SW480 (cell line): ENCODE measurements at places on chromosomes 7 and 10.

DNA sequence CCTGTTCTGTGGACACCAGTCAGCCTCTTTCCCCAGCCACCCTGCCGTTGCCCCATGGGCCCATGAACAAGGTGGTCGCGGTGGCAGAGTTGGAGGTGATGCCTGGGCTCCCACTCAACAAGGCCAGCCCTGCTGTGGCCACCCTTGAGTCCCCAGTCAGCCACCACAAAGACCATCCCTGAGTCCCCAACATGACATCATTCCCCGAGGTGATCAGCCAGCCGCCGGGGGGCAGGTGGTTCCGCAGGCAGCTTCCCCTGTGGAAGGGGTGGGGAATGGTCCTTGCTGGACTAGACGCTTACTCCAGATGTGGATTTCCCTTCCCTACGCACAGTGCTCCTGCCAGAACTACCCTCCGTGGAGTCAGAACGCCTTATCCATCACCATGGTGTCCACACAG is 271.7 kb downstream of the PTPRN2 start:
- no peak for DNase-seq

DNA sequence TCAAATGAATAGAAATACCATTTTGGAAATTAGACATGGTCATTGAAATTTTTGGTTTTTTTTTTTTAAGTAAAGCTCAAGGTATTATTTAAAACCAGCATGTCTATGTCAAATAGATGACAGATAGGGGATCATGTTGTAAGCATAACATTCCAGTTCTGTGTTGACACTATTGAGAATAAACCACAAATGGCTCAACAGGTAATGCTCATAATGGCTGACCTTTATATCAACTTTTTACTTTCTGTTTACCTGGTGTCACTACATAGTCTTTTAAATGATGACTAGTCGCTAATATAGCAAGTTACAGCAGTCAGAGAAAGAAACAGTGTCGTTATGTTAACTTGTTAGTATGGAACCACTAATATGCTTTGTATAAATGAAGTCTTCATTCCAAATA is 616.0 kb downstream of the GATA3 start:
- peak; percentile 19 for DNase-seq

DNA sequence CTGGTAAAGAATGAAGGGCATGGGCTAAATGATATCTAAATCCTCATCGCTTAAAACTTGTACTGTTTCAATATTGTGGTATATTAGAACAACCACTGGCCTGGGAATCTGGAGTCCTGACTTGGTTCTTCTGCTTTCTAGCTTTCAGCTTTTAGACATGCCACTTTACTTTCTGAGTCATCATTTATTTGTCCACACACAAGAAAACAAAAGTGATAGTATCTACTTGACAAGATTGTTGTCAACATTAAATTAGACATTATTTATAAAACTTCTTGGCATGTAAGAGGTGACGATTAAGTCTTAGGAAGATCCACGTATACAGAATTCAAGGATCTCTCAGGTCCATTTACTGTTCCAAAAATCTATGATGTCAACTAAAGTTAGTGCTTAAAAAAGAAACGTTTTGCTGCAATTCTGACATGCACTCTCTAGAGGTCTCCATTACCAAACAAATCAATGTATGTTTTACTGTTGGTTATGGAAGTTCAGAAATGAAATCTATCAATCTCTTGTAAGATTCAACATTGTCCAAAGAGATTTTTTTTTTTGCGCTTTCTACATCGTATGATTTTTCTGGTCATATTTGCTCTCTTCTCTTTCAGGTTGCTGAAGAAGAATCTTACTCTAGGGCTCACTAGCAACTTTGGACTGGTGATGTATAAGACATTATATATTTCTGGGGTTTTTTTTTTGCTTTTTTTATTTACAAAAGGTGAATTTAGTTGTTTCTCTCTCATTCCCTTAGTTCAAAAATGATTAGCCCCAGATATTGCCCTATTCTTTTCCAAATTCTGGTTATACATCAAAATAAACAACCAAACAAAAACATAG is 53.6 kb upstream of the DYNC1I1 start:
- DNase-seq = peak; percentile 66

- DNase-seq = no peak
These were observed 214.2 kb upstream of the ADO start for GRCh38 chr10:62590306-62590705.

GRCh38 chr10:11329062-11329673 is 282.3 kb downstream of the USP6NL start:
- no peak for DNase-seq

DNA sequence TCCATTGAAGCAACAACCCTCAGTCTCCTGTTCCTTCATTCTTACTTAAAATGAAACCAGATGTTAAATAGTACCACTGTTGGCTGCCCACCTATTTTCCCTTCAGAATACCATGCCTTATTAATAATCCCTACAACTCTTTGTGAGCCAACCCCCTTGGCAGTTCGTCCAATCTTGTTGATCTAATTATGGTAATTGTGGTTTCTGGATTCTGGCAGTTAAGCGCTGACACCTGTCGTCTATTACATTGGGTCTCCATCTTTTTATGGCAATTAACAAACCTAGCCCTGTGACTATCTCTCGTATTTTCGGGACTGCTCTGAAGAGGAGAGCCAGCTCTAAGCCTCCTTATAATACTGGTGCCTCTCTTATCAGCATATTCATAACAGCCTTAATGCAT is 432.0 kb downstream of the ATRNL1 start:
- no peak for DNase-seq

GRCh38 chr7:114740095-114740494 is 181.8 kb upstream of the MDFIC start:
- DNase-seq = no peak

DNA sequence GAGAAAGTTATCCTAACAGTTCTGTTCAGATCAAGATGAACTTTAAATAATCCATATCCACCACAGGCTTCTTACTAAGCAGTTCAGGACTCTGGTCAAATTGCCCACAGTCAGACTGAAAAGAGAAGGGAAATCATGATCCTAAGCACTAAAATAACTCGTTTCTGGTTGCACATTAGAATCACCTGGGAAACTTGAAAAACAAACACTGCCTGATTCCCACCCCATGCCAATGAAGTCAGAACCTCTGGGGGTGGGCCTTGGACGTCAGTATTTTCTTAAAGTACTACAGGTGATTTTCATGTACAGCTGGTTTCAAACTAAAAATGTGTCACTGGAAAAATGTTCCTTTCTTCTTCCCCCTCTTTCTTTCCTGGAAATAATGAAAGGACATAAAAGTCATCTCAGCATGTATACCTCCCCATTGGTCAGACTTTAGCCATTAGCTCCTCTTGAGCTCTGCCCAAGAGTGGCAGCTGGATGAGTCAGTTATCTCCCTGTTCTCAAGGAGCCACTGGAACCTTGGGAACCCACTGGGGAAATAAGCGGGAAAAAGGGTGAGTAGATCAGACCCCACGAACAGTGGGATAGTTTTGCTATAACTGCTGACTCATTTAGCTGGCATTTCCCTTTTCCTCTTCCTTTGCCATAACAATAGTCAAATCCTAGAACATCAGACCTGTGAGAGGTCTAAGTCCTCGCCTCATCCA is 75.3 kb upstream of the IL6 start:
- DNase-seq = peak; percentile 34

DNA sequence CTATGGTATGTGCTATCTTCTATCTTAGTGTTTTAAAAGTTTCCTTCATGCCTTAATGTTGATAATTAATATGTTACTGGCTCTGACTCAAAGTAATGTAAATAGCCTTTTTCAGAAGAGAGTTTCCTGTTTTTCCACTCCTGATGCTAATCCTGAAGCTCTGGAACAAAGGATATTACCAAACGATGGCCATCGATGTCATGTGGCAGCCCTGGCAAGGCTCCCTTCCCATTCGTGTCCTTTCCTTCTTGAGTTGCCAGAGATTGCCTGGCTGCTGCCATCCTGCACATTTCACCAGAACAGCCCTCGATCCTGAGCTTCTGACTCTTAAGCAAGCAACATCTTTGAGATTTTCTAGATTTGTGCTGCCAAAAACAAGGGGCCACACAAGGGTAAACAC is 46.0 kb downstream of the RNF133 start:
- DNase-seq = no peak

DNA sequence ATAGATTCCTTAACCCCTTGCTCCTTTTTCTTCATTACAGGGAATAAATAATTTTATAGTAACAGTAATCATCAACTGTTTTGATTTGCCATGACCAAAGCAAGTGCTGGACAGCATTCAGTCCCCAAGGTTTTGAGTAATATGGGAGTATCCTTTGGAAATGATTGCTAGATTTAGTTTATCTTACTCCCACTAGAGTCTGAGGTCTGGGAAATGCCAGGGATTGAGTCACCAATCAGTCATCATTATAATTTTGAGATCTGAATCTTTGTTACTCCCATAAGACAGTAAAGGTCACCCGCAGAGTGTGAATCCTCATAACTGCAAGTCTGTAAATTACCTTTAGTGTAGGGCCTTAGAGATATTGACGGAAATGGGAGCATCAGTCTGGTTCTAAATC is 133.7 kb upstream of the SEMA3E start:
- no peak for DNase-seq

DNA sequence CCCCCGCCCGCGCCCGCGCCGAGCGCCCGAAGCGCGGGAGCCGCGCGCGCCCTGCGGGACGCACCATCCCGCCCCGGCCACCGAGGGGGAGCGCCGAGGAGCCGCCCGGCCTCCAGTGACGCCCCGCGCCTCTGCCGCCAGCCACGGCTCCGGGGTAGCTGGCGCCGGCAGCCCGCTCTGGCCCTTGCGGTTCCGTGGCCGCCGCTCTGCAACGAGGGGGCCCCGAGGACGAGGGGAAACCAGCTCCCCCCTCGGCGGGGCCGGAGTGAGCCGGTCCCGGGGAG is at the start of gene PAXIP1:
Gene PAXIP1, minus strand, starts transcription at position 33 of the 284 bp plus-strand sequence. CDS start 195 bp downstream, outside the sequence.
- no peak for DNase-seq

DNA sequence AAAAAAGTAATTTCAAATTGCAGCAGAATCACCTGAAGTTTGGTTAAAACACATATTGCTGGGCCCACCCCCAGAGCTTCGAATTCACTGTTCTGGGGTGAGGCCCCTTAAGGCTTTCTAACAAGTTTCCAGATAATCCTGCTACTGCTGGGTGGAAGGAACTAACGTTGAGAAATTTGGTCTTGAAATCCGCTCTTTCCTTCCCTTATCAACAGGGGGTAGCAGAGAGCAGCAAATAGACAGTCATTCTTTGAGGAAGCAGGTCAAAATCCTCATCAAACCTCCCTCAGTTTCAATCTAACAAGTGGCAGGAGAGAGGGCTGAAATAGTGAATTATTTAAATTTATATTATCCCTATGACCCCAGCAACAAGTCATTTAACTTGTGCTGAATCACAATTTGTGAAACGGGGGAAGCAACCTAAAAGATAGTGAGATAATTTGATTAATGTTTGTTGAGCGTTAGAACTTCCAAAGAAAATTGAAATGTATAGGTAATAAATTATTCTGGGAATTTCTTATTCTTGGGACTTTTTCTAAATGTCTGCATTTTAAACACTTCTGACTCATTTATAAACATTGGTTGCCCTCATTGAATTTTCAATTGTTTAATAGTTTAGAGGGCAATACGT is 21.7 kb upstream of the MALSU1 start:
- peak; percentile 72 for DNase-seq

DNA sequence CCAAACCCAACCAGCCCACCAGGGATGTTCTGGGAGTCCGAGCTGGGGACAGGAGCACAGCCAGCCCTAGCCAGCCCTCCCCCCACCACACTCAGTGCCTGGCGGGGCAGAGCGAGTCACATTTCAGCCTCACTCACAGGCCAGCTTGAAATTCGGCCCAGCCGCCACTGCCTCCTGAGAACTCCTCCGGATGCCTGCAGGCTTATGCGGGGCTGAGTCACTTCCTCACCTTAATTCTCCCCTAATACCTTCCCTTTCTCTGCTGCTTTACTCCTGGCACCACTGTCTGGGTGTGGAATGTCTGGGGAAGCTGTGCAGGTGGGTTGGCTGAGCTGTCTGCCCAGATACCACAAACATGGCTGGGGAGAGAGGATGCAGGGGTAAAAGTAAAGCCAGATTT is 22.6 kb upstream of the DLG5 start:
- peak; percentile 87 for DNase-seq

GRCh38 chr10:58660575-58661255 is 148.0 kb downstream of the BICC1 start:
- no peak for DNase-seq

GRCh38 chr10:125992254-125992653 is 95.9 kb downstream of the FANK1 start:
- DNase-seq = no peak

- no peak for DNase-seq
These were observed 63.3 kb downstream of the GSAP start for GRCh38 chr7:77352665-77353406.

DNA sequence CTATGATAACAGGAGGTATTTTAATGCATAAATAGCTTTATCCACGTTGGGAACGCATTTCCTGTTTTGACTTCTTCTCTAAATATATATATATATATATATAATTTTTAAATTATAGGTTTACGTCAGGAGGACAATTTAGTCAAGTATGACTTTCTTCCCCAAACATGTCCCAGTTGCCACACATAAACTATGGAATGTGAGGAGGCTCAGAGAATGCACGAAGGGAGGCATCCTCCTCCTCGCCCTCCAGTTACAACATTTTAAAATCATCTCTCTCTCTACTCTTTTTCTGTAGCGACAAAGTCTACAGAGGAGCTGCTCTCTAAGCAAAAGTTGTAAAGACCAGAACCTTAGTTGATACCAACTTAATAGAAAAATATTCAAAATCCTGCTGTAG is 106.9 kb upstream of the LYZL1 start:
- DNase-seq = no peak

GRCh38 chr7:92292981-92293380 is 47.2 kb downstream of the ANKIB1 start:
- DNase-seq = no peak

GRCh38 chr10:22444219-22444788 is 99.0 kb downstream of the SPAG6 start:
- DNase-seq = no peak

- DNase-seq = peak; percentile 65
These were observed 1.6 kb downstream of the AIFM2 start for GRCh38 chr10:70130878-70131559.

DNA sequence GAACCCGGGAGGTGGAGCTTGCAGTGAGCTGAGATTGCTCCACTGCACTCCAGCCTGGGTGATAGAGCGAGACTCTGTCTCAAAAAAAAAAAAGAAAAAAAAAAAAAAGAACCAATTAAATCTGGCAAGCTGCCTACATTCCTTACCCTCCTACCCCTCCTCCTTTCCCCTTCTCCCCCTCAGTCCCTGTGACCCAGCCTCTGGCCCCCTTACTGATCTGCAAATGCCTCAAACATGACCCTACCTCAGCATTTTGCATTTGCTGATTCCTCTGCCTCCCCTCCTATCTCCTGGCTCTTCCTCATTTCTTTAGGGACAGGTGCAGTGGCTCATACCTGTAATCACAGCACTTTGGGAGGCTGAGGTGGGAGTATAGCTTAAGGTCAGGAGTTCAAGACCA is 19.3 kb downstream of the CDHR3 start:
- no peak for DNase-seq

- no peak for DNase-seq
These were observed 3.7 kb downstream of the SAMD8 start for GRCh38 chr10:75115137-75115536.

GRCh38 chr10:7192831-7193361 is 217.9 kb downstream of the SFMBT2 start:
- DNase-seq = no peak
